ENCODE measurements at places on chromosomes 11 and 22.
A peak's percentile ranks its signal among the peaks of the same experiment; 100 is the strongest.

GRCh38 chr11:61023086-61023965 is 51.8 kb downstream of the CD6 start:
- no peak for DNase-seq

DNA sequence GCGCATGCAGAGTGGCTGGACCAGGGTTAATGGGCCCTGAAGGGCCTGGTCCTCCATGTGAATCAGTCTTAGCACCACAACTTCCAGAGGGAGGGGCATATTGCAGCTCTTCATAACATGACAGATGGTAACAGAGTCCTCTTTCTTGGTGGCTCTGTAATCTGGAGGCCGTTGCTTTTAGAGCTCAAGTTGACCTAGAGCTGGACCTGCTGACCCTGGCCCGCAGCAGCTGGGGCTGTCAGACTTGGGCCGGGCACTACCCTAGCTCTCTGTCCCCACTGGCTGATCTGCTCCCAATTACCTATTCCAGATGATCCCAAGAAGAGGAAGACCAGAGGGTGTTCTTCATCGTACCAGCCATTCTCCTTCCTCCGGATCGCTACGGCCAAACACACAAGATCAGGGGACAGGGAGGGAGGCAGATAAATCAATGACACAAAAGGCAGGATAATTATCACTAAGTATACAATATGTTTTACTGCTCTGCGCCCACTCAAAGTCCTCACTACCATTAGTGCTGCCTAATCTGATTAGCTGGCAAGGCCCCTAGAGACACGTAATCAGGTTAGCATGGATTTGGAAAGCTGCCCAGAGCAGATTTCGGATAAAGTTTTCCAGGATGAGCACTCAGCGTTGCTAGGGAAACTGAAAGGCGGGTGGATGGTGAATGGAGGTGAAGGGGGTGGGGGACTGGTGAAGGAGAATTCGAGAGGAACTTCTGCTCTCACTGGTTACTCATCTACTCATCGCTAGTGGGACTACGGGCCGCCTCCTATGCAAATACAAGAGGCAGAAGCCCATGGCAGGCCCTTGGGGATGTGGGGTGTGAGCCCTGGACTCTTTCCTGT is 64.5 kb upstream of the PHOX2A start:
- no peak for DNase-seq

DNA sequence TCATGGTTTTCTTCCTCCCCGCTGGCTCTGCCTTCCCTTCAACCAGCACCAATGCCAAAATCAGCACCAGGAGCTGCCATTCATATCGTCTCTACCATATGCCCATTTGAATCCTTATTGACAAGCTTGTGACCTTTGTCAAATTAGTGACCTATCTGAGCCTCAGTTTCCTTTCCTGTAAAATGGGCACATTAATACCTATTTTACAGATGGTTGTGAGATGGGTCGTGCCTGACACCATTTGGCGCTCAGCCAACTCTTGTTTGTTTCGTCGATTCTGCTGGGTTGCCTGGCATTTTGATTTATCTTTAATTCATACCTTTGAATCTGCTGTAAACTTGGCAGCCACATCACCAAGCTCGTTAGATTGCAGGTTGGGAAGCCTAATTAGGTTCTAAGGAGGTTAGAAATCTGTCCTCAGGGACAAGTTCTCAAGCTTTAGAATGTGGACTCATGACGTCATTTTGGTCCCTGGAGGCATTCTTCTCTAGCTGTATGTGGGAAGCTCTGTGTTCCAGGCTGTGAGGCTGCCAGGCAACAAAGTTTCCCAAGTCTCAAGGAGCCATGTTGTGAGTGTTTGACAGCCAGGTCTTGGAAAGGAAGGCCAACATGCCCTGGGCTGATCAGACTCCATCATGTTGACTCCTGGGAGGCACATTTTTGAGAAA is 61.0 kb downstream of the RPS6KA4 start:
- no peak for DNase-seq

DNA sequence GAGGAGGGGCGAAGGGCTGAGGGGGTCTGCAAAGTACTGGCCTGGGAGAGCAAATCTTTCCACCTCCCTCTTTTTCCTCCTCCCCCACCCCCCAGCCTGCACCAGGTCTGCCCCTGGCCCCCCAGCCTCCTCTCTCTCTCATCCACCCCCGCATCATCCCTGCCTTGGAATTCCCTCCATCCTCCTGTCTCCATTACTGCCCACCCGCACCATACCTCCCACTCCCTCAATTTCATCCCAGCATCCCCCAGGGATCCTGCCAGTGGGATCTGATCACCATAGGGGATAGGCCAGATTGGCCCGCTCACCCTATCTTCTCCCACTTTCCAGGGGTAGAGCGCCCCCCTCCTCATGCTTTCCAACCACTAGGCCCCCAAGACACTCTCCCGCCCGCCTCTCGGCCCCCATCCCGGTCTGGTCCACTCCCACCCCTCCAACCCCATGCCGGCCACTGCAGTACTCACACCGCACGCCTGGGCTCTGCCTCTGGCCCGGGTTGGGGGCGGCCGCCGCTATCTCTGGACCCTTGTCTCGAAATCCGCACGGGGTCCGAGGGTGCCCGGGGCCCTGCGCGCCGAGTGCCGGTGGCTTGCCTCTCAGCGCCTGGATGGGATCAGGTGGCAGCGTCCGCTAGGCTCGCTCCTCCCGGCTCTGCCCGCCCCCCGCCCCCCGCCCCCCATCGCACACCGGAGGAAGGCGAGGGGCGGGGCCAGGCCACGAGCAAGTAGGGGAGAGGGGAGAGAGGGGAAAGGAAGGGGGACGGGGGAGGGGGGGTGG is at the start of gene GAL3ST3:
Gene GAL3ST3 (minus strand): TSS at position 615 of the 777 bp plus-strand sequence. CDS start 3,746 bp downstream, outside the sequence.
- DNase-seq, result peak; percentile 25

GRCh38 chr11:526192-526591 is 9.2 kb downstream of the HRAS start:
- DNase-seq, result no peak

- no peak for DNase-seq
Measured at GRCh38 chr11:76863196-76863777, 2.6 kb downstream of the ACER3 start.

DNA sequence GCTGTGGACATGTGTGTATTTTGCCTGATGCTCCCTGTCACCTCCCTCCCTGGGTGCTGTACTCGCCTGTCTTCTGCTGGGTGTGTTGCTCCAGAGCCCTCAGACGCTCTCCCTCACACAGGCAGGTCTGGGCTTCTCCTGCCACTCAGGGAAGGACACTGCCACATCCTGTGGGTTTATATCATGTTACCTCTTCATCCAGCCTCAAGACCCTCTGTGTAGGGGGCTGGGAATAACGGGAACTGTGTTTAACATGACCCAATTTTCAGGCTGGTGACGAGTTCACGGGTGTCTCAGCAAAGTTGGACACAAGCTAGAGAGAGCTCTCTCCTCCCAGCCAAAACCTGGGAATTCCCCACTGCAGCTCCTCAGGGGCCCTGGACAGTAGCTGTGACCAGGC is 24.6 kb downstream of the MYBPC3 start:
- no peak for DNase-seq

Measured in NCI-H1930 (cell line).